Stimulated activated CD8-positive, alpha-beta memory T cell treated with anti-CD3 and anti-CD28 coated beads, Interleukin-4, amount 100 ng/mL, for 1 hour (primary cell): ENCODE measurements at places on chromosomes 12 and 14.

DNA sequence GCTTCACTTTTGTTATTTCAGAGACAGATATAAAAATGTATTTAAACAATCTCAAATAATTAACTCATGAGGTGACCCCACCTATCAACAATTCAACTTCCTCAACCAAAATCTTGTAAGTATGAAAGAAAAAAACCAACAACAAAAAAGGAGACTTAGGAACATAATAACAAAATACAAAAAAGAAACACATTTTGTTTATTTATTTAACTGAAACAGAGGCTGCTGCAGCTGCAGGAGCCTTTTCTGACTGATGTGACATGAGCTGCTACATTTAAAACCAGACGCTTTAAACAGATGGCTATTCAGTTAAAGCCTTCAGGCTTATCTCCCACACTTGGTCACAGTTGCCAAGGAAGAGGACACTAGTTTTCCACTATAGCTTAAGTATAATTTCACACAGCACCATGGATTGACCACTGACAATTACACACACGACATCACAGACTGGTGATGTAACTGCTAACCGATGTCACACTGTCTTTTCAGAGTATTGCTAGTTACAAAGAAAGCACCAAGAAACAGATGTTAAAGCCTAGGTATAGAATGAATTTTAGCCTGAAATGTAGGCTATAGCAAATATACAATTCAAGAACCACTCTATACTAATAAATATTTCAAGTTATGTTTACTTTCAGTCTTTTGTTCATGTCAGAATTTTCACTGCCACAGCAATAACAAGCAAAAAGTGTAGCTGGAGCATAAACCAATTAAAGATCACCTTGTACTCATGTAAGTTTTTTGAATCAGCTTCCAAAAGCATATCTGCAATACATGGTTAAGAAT is 113.0 kb downstream of the MED13L start:
- DNase-seq: no peak

DNA sequence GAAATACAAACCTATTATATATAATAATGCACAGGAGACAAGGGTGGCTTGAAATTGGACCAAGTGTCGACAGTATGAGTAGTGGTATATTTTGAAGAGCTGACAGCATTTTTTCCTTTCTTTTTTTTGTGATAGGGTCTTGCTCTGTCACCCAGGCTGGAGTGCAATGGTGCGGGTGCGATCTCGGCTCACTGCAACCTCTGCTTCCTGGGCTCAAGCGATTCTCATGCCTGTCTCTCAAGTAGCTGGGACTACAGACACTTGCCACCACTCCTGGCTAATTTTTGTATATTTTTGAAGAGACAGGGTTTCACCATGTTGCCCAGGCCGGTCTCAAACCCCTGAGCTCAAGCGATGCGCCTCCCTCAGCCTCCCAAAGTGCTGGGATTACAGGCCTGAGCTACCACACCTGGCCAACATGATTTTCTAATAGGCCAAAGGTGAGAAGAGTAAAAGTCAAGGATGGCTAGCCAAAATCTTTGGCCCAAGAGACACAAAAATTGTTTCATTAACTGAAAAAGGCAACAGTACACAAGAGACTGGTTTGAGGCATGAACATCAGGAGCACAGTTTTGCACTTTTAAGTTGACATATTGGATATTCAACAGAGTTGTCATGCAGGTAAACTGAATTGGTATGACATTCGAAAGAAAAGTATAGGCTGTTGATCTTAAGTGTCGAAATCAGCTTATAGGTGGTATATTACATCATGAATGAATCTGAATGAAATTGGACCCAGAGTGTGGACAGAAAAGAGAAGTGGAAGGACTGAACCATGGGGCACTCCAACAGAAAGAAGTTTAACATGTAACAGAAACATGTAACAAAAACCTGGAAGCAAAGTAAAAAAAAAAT is 12.5 kb downstream of the HNRNPC start:
- no peak for DNase-seq

DNA sequence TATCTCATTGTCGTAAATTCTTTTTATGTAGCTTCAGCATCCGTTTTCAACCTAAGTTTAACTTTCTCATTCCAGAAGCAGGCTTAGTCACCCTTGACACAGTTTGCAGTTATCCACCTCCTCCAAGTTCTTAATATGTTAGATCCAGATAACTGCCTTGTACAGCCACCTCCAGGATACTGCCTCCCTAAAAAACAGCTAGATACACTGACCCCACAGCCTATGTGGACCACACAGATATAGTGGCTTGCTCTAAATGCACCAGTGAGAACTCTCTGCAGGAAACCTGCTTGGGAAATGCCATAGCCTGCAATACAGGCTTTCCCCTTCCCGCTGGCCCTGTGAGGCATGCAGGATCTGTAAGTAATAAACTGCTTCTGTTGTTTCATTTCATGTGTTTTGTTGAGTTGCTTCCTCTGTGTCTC is 11.1 kb upstream of the RTL1 start:
- no peak for DNase-seq

DNA sequence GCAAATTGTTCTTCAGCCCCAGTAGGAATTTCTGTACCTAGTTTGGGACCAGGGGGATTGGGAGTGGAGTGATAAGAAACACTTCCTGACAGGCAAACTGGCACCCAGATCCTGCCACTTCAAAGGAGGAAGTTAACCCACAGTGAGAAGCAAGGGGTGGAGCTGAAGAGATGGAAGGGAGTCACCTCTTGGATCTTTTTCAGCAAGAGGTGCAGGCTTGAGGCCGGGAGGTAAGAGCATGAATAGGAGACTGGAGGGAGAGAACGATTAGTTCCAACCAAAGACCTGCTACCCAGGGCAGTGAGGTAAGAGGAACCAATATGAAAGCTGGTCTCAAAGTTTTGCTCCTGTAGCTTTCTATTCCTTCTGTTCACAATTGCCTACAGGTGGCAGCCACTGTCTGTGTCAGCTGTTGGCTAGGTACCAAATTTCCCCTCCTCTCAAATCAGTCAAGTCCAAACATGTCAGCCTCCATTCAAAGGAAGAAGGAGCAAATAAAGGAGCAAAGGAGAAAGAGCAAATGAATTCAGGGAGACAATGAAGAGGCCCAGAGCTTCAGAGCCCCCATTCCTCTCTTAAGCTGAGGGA is 14.9 kb upstream of the TAC3 start:
- no peak for DNase-seq

GRCh38 chr14:55730592-55731310 is 150.7 kb downstream of the KTN1 start:
- no peak for DNase-seq

DNA sequence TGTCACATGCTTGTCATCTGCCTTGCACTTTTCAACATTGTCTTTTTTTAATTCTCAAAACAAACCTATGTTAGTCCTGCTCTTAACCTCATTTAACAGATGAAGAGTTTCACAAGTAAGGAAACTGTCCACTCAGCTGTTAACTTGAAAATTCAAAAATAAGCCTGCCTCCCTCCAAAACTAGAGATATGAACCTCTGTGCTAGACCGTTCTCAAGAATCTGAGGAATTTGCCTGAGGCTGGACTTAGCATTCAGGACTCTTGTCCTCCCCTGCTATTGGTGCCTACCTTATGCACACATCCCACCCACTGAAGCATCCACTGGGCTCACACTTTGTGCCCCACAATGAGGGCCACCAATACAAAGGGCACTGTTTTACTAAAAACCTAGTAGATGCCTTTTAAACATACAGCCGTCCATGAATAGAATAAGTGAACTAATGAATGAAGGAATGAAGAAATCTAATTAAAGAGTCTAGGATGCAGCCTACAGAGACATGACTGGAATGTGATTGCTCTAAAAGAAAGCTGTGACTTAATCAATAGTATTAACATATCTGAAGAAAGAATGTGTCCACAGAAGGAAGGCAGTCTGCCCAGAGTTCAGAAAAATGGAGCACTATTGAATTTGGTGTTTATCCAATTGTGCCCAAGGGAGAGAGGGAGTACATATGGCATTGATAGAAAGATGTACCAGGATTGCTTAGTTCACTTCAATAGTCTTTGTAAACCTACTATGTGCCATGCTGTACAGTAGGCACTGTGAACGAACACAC is 238.5 kb downstream of the SPTSSA start:
- DNase-seq: no peak

- DNase-seq: no peak
These were observed 456.9 kb upstream of the SYT1 start for GRCh38 chr12:78407722-78408121.

DNA sequence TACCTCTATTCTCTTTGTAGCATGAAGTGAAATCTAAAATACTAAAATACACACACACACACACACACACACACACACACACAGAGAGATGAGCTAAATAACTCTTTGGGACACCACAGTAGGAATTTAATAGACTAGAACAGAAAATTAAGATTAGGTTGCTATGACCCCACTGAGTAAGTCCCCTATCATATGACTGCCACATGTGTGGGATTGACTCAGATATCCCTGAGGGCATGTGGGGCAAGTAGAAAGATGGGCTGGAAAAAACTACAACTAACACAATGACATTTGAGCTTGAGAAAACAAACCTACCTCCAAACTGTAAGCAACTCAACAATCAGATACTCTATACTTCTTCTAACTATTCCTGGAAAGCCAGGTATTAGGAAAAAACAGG is 27.0 kb downstream of the SLC25A21 start:
- DNase-seq: no peak

DNA sequence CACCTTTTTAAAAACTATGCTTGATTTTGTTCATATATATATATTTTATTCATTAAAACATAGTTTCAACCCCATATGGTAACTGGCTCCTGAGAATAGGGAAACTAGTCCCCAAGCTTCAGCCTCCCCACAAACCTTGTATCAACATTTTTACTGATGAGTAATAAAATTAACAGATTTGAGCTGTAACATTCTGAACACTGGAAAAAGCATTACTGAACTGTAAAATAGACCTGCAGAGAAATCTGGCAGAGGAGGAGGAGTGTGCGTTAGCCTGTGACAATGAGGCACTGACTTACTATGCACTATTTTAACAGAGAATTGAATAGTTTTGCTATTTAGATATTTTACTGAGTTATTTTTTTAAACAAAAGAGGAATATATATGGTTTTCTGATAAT is 43.1 kb downstream of the FRS2 start:
- DNase-seq: no peak

GRCh38 chr14:21867541-21867940 is 193.9 kb upstream of the OR4E1 start:
- DNase-seq: no peak

GRCh38 chr14:24784981-24785380 is 151.0 kb upstream of the GZMB start:
- DNase-seq: no peak
